Nasal cavity respiratory epithelium epithelial cell of viscerocranial mucosa (primary cell): ENCODE measurements at places on chromosomes 3 and 15. TPM values are rescaled to one million over a fixed set of nuclear protein-coding genes. Genes with fewer than 3 reads are reported as not detected.

SLC2A2 gene
- not detected in 2 replicates for total RNA-seq

MST1R gene
- total RNA-seq: 21.9 and 24.4 TPM in 2 replicates

ITIH1 gene
- not detected in 2 replicates for total RNA-seq

ST3GAL6 gene
- total RNA-seq: 1.4 and 4.3 TPM in 2 replicates

CPA3 gene
- not detected in 2 replicates for total RNA-seq

AMT gene
- total RNA-seq: 0.34 and 1.6 TPM in 2 replicates

COL6A6 gene
- total RNA-seq: not detected in 2 replicates

FHIT gene
- 3.8 and 11.9 TPM in 2 replicates for total RNA-seq

FETUB gene
- not detected in 2 replicates for total RNA-seq

EFL1 gene
- 29.4 and 32.2 TPM in 2 replicates for total RNA-seq

TPRG1 gene
- total RNA-seq: 0.34 and 1.3 TPM in 2 replicates

SLC12A1 gene
- total RNA-seq: not detected in 2 replicates

ATOSA gene
- 16.7 and 38.7 TPM in 2 replicates for total RNA-seq

APOD gene
- 0.34 and 3.2 TPM in 2 replicates for total RNA-seq

RYK gene
- 92.6 and 108 TPM in 2 replicates for total RNA-seq

C3orf52 gene
- 15.4 and 37.0 TPM in 2 replicates for total RNA-seq

GAP43 gene
- not detected in 2 replicates for total RNA-seq

FEZF2 gene
- total RNA-seq: not detected in 2 replicates

ALDH1A2 gene
- total RNA-seq: 0.68 and 0.85 TPM in 2 replicates

SERPINI2 gene
- not detected in 2 replicates for total RNA-seq

WDR72 gene
- total RNA-seq: 0.07 and 1.7 TPM in 2 replicates

OPA1 gene
- 85.9 and 108 TPM in 2 replicates for total RNA-seq

HRG gene
- not detected in 2 replicates for total RNA-seq

SLC27A2 gene
- total RNA-seq: 2.1 and 10.9 TPM in 2 replicates

SMCO1 gene
- not detected in 2 replicates for total RNA-seq
